G401 (cell line): ENCODE measurements at places on chromosomes 4 and X. TPM values are rescaled to one million over a fixed set of nuclear protein-coding genes. Genes with fewer than 3 reads are reported as not detected.

The PITX2 gene
- total RNA-seq = not detected in 2 replicates

DNA sequence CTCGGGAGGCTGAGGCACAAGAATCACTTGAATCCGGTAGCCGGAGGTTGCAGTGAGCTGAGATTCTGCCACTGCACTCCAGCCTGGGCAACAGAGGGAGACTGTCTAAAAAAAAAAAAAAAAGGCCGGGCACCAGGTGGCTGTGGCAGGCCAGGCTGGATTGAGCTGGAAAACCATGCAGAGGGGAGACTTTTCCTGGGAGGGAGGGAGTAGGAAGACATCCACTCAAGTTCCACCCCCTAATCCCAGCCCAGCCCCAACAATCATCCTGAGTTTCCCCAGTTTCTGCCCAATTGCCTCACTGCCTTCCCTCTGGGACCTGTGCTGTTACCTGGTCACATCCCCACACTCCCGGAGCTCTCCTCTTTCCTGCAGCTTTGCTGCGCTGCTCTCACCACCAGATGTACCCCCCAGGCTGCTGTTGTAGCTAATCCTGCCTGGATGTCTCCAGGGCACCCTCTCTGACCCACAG is 9.0 kb upstream of the TSPYL2 start:
- peak; percentile 60 for DNase-seq

The HTRA3 gene
- total RNA-seq = 0.14 TPM in 1 of 2 replicates, not detected in the other

DNA sequence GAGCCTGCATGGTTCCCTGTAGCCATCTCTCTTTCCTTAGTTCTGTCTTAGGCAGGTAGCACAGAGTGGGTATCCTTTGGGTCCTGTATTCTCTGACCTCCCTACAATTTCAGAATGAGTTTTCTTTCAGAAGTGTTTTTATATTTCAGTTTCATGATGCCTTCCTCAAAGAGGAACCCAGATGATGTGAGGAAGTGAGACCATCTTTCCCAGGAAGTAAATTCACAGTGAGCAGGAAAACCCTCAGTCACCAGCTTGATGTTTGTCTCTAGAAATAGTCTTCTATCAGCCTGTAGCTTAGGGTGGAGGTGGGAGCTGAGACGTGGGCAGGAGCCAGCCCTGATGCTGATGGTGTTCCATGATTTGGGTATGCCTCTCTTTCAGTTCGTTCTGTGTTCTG is 16.9 kb downstream of the PLAC1 start:
- DNase-seq = no peak

The MFAP3L gene
- 0.06 and 1.7 TPM in 2 replicates for total RNA-seq

DNA sequence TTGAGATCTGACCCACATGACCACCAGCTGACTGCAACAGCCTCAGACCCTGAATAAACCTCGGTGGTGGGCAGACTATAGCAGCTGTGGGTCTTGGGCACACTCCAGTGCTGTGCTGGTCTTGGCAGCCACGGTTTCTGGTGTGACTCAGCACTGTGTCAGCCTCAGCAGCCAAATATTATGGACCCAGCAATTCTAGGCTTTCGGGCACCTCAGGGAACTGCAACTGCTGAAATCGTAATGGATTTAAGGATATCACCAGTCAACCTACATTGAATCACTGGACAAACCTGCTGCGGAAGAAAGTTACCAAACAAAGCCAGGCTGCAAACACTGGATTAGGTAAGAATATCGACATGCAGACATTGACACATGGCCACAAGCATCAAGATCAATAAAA is 10.5 kb upstream of the UBE2NL start:
- no peak for DNase-seq

The ART3 gene
- not detected in 2 replicates for total RNA-seq
